ENCODE measurements at places on chromosomes 11 and 22.

DNA sequence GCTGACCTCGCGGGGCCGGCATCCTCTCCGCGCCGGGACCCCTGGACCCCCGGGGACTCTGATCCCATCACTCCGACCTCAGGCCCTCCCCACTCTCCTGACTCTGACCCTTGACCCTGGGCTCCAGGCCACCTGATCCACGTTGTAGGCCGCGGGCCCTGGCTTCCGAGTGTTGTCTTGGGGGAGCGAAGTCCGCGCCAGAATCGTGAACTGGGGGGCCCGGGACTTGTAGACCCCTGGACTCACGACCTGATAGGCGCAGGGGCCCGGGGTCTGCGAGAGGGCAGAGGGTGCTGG, 716 bp upstream of the TYMP start:
- no peak for DNase-seq

GRCh38 chr11:2158296-2158737, 2.7 kb downstream of the INS start:
- no peak for DNase-seq

- no peak for DNase-seq
Observed at GRCh38 chr11:1297011-1297575, 12.3 kb downstream of the TOLLIP start.

GRCh38 chr11:94776351-94777321, 8.5 kb downstream of the AMOTL1 start:
- DNase-seq, result no peak

DNA sequence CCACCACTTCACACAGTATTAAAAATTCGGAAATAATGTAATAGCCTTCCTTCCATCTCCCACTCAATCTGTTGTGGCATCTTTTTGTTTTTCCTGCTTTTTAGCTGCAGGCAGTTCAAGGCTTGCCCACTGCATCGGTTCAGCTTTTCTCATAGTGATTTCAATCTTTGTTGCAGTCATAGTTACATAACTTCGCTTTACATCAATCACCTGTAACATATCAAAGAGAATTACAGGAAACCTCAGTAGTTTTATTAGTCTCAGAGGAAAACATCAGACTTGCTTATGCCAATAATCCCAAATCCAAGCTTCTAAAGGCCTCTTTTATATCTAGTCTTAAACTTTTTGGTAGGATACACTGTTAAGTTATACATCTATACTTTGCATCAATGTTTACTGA, 20.5 kb downstream of the CHORDC1 start:
- no peak for DNase-seq

- DNase-seq, result no peak
Observed at GRCh38 chr22:43449831-43450225, 38.0 kb downstream of the MPPED1 start.

GRCh38 chr11:76786016-76786415, 2.9 kb downstream of the TSKU start:
- DNase-seq, result no peak

GRCh38 chr11:57230316-57230715, 6.7 kb downstream of the APLNR start:
- no peak for DNase-seq

DNA sequence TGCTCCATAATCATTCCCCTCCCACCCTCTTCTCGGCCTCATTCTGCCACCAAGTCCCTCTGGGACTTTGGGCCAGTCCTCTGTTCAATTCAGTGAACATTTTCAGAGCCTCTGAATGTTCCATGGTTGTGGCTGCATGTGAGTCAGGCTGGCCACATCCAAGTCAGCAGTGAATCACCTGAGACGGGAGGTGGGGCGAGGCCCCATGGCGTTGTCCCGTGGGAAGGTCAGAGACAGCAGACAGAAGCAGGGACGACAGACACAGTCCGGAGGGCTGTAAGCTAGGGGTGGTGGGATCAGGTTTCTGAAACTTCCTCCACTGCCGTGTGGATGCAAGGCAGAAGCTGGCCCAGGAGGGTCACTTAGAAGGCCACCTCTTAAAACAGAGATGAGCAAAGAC, 324.8 kb downstream of the MN1 start:
- DNase-seq, result no peak

- DNase-seq, result no peak
Observed at GRCh38 chr22:38725900-38726655, 20.3 kb downstream of the GTPBP1 start.

- DNase-seq, result no peak
Observed at GRCh38 chr11:57348636-57349313, 10.6 kb downstream of the P2RX3 start.

DNA sequence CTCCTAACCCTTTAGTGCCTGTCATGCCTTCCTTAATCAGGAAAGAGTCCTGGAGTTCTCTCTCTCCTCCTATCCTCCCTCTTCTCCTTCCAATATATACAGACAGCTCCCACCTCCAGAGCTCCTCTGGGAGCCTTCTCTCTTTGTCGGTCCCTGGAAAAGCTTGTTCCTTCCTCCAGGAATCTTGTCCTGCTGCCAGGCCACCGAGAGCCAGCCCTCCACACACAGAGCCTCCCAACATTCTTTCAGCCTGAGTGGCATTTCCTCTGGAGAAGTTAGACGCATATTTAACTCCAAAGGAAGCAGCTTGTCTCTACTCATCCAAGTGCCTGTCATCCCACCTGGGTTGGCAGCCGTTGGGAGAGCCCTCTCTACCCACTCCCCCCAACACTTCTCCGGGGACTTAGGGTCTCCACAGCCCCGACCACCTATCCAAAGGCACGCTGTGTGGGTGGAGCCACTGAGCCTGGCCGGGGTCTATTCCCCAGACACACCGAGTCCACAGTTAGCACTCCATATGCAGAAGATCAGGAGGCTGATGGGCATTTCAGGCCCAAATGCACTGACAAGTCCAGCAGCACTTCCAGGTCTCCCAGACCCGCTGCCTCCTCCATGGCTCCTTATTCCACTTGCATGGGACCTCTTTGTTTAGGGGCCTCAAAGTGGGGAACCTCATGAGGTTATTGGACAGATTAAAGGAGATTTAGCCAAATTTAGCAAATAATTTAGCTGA, 31.1 kb downstream of the DKK3 start:
- peak; percentile 95 for DNase-seq

DNA sequence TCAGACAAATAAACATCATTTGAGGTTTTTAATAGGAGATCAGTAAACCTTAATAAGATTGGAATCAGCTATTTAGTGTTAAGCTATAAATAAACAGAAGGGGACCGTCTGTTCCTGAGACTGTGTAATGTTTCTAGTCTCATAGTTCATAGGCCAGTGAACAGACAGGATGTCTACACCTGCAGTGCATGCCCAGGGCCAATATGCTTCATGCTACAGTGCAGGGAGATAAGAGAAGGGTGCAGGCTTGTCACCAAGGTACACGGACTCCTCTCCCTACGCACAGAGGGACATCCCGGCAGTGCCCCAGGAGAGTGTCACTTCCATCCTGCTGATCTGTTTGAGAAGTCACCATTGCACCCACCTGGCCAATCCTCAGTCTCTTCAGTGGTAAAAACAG, 148.6 kb downstream of the OPCML start:
- no peak for DNase-seq

- no peak for DNase-seq
Observed at GRCh38 chr11:119810478-119811232, 81.7 kb upstream of the NECTIN1 start.
